Epithelial cell of proximal tubule (primary cell): ENCODE measurements at places on chromosomes 2 and 18. TPM values are rescaled to one million over a fixed set of nuclear protein-coding genes. Genes with fewer than 3 reads are reported as not detected.

GRCh38 chr2:218023636-218024035 is 20.8 kb upstream of the TNS1 start:
- no peak for DNase-seq

- DNase-seq, result no peak
These were observed 230.5 kb upstream of the THSD7B start for GRCh38 chr2:136534811-136535210.

DNA sequence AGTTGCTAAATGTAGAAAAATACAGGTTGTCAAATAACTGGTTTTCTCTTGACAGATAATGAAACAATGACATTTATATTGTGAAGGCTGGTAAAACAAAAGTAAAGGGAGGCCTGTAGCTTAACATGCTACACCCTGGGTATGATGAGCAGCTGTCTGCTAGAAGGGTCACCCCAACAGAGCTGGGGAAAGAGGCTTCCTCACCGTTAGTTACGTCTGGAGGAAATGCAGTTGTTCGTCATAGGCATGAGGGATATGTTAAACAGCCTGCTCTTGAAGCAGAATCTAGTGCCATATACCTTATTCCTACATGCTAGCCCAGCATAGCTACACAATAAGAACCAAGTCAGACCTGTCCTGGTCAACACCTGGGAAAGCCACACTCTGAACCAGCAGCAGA is 49.9 kb downstream of the LPIN2 start:
- DNase-seq, result no peak

- DNase-seq, result no peak
These were observed 786 bp upstream of the ZFP36L2 start for GRCh38 chr2:43226955-43227829.

The MOGAT1 gene
- total RNA-seq, result not detected in 2 replicates

The STPG4 gene
- 0.58 TPM in 1 of 2 replicates, not detected in the other for total RNA-seq

The KCNG3 gene
- total RNA-seq, result not detected in 2 replicates
